Posterior vena cava (tissue), 2 donors: ENCODE measurements at places on chromosomes 7 and 10. TPM values are rescaled to one million over a fixed set of nuclear protein-coding genes. Genes with fewer than 3 reads are reported as not detected.

The LRRC4 gene
- 3.4 TPM for total RNA-seq

The GALNT17 gene
- total RNA-seq = 24.7 TPM

The ARF5 gene
- total RNA-seq = 93.3 TPM

The NPFFR1 gene
- not detected for total RNA-seq

The MMP21 gene
- total RNA-seq = 0.28 TPM

The IL2RA gene
- 0.81 TPM for total RNA-seq

The HOXA6 gene
- total RNA-seq = 9.1 TPM

The STEAP1 gene
- total RNA-seq = 33.6 TPM

The SLC26A4 gene
- total RNA-seq = 0.60 TPM

DNA sequence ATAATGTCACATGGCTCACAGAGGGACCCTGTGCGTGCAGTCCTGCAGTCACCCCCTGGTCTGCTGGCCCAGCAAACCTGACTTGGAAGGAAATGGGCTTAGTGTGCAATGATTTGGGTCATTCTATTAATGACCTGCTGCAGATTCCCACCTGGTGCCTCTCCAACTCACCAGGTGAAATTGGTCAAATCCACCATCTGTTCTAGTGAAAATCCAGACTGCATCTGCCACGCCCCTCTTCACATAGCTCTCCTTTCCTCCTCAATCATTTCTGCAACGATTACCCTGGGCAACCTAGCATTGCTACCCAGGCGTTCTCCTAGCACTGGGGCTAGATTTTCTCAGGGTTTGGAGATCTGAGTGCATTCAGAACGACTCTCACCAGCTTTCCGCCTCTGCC, 29.4 kb downstream of the SRRM3 start:
- DNase-seq = no peak

- no peak for DNase-seq
Measured at GRCh38 chr7:26265499-26266075, 26.1 kb upstream of the SNX10 start.

GRCh38 chr7:2572101-2572842, 13.5 kb downstream of the IQCE start:
- peak; percentile 69 for DNase-seq

- DNase-seq = no peak
Measured at GRCh38 chr7:135704074-135704473, 23.9 kb downstream of the SLC13A4 start.

- no peak for DNase-seq
Measured at GRCh38 chr7:105863876-105864275, 12.5 kb downstream of the ATXN7L1 start.

GRCh38 chr10:121900443-121901174, 27.2 kb downstream of the ATE1 start:
- DNase-seq = no peak

- DNase-seq = no peak
Measured at GRCh38 chr7:29953726-29954347, 35.8 kb downstream of the SCRN1 start.

- DNase-seq = no peak
Measured at GRCh38 chr10:60564475-60564874, 174.8 kb upstream of the ANK3 start.

- DNase-seq = no peak
Measured at GRCh38 chr10:29240986-29241660, 47.7 kb upstream of the LYZL1 start.

GRCh38 chr7:23696916-23697441, 13.0 kb upstream of the STK31 start:
- DNase-seq = peak; percentile 84

GRCh38 chr7:92303761-92304160, 58.0 kb downstream of the ANKIB1 start:
- no peak for DNase-seq

- DNase-seq = no peak
Measured at GRCh38 chr10:102452672-102453340, 1.5 kb upstream of the C10orf95 start.

- DNase-seq = no peak
Measured at GRCh38 chr7:103134836-103135554, 13.9 kb downstream of the NAPEPLD start.

GRCh38 chr10:12638103-12638502, 288.8 kb downstream of the CAMK1D start:
- DNase-seq = no peak

DNA sequence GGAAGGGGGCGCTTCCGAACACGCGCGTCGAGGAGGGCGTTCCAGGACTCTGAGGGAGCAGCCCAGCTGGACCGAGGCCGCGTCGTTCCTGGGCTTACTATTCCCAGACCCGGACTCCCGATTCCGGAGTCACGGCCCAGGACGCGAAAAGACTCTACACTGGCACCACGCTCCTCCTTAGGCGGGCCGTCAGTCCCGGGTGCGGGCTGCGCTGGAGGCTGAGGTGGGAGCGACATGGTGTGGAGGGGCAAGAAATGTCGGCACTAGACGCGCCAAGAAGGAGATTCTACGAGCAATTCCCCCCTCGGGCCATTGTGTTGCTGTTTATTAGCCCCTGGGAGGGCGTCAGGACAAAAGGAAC, 584 bp upstream of the RUNDC3B start:
- peak; percentile 83 for DNase-seq

DNA sequence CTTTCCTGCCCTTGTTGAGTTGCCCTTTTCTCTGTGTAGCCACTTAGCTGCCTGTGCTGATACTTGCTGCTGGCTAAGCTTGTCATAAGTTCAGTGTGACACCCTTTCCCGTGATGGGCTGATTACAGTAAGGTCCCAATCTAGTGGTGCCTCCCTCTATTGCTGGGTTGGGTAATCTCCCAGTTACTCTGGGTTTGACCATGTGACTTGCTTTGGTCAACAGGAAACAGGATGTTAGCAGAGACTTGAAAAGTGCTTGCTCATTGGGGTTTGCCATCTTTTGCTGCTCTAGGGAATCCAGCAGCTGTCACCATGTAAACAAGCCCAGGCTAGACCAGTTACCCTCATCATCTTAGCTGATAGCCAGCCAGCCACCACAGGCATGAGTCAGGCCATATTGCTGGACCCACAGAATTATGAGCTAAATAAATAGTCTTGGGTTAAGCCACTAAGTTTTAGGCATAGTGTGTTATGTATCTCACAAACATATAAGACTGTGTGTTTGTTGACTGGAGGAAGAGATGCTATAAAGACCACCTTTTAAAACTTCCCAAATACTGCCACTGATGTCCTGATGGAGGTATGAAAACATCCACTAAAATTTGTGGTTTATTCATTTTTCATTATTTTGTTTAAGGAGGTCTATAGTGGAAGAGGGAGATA, 4.0 kb upstream of the LEP start:
- peak; percentile 66 for DNase-seq

- peak; percentile 88 for DNase-seq
Measured at GRCh38 chr10:70880077-70880534, 8.3 kb downstream of the PCBD1 start.

DNA sequence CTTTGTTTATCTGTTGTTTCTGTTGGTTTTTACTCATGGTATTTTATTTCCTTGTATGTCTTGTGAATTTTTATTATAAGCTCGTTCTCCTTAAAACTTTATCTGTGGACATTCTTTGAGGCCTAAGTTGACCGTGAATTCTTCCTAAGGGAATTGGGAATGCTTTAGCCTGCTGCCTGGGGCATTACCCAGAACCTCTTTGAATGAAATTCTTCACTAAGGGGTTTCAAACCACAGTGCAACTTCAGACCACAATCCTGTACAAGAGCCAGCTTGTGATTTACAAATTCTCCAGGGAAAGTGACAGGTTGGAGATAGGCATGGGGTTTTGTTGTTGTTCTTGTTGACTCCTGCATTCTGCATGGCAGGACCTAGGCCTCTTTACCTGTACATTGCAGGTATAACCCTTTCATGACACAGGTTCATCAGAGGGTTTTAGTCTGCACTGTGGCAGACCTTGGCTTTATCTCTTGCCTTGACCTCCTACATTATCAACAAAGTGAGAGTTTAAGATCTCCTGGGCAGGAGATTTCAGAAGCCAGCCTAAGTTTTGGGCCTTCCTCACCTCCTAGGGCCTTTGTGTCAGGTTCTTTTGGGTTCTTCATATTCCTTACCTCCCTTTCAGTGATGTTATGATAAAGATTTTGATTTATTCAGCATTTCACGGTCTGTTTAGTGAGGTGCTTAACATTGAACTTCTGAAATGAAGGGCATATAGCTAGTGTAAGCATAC, 70.2 kb downstream of the ABCC2 start:
- no peak for DNase-seq
